ENCODE measurements at places on chromosomes 3 and 15. TPM values are rescaled to one million over a fixed set of nuclear protein-coding genes. Genes with fewer than 3 reads are reported as not detected.

Gene GOLGA6L6
- total RNA-seq: not detected

Gene ZDHHC19
- not detected for total RNA-seq

Gene CKMT1A
- 1.5 TPM for total RNA-seq

Gene PAQR9
- not detected for total RNA-seq

Gene TIMP4
- 19.0 TPM for total RNA-seq

Measured in PC-9 (cell line).